ENCODE measurements at places on chromosomes 4 and X.

DNA sequence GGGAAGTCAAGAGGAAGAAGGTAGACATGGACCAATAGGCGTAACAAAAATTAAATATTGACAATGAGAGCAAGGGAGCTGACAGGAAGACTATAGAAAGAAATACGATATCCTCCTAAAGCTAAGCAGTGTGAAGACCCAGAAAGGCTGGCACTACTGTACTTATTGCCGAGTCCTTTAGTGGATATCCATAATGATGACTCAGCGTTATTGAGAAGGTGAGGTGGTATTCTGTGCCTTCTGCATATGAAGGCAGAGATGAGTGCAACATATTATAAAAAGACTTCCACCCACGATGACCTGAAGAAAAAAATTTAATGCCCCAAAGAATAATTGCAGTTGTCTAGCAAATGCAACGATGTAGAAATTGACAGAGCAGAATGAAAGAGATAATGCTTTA lies 13.0 kb upstream of the MCF2 start:
- no peak for DNase-seq

- no peak for DNase-seq
These were observed 10.6 kb upstream of the IRAK1 start for GRCh38 chrX:154030266-154030665.

GRCh38 chrX:118062817-118063615 lies 53.6 kb downstream of the KLHL13 start:
- DNase-seq: no peak

GRCh38 chr4:101252721-101253120 lies 94.6 kb downstream of the PPP3CA start:
- no peak for DNase-seq

- DNase-seq: no peak
These were observed 106.6 kb upstream of the ATP6AP2 start for GRCh38 chrX:40474205-40474626.

All from T-helper 1 cell (primary cell).